H4 (cell line): ENCODE measurements at places on chromosomes 6 and 20. TPM values are rescaled to one million over a fixed set of nuclear protein-coding genes. Genes with fewer than 3 reads are reported as not detected.

SLC35D3 gene
- not detected in 2 replicates for total RNA-seq

GABRR1 gene
- not detected in 2 replicates for total RNA-seq

CAP2 gene
- 8.9 and 10.9 TPM in 2 replicates for total RNA-seq

NKAIN4 gene
- total RNA-seq = 0.78 TPM in 1 of 2 replicates, not detected in the other

PPP1R3D gene
- 1.2 and 2.8 TPM in 2 replicates for total RNA-seq

RBM24 gene
- total RNA-seq = 1.0 and 1.1 TPM in 2 replicates

VPS16 gene
- 26.3 and 30.7 TPM in 2 replicates for total RNA-seq

DNA sequence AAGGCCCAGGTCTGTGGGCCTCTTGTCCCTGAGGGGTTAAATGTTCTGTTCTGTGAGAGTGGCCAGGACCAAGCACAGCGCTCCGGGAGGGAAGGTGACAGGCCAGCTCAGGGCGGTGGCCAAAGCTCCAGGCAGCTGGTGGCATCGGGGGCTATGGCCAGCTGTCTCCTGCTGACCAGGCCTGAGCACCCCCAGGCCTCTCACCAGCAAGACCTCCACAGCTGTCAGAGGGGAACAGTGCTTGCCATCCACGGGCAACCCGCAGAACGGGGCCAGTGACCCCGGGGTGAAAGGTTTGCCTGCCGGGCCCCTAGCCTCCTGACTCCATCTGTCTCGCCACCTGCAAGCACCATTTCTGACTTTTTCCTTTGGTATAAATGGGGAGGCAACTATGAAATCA is 46.0 kb downstream of the EYA2 start:
- no peak for DNase-seq

DNA sequence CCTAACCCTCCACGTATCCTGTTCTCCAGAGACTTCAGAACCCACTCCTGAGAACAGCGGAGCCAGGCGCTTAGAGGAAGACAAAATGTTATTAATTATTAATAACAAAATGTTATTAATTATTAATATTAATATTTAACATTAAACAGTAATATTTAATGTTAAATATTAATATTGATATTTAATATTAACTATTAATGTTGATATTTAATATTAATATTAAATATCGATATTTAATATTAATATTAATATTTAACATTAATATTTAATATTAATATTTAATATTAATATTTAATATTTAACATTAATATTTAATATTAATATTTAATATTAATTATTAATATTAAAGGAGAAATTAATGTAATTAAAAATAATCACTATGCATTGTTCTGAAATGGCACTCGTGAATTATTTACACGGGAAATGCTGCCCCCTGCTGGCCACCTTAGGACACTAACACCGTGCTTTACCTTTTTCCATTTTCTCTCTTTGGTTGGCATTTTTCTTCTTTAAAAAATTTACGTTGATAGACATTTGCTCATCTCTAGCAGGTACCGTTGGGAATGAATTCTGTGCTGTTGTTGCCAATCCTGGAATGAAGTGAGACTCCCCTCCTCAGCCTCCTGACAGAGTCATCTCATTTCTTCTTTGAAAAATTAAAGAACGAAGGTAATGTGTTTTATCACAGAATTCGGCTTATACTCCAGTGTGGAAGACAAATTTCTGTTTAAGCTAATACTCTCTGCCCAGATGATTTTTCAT is 7.5 kb upstream of the GGTLC1 start:
- DNase-seq = no peak

DNA sequence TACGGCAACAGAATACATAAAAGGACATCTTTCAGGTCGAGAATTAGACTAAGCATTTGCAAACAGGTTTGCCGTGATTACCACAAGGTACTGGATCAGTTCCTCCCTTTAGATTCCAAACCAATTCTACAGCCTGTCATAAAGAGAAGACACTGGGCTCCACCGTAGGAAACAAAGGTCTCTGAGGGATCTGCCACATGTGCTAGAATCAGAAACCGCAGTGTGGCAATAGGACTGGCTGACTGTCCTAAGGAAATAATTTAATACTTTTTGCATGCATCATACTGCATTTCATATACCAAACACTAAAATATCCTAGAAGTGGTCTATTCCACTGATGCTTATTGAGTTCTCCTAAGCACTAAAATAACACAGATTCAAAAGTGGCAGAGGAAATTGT is 59.2 kb downstream of the POPDC3 start:
- no peak for DNase-seq

DNA sequence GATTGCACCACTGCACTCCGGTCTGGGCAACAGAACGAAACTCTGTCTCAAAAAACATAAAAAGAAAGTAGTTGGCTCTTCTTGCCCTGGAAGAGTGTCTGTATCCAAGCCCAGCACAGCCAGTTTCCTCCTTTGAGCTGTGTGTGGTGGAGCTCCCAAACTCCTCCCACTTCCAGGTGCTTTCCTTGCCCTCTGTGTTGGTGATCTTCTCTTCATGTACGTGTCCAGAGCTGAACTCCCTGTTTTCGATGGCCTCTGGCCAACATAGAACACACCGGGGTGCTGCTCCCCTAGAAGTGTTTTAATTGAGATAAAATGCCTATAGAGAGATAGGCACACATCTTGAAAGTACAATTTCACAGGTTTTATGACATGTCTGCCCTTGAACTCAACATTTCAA is 16.7 kb upstream of the SGK2 start:
- no peak for DNase-seq

GRCh38 chr20:4099905-4100675 is 84.7 kb upstream of the RNF24 start:
- DNase-seq = no peak

DNA sequence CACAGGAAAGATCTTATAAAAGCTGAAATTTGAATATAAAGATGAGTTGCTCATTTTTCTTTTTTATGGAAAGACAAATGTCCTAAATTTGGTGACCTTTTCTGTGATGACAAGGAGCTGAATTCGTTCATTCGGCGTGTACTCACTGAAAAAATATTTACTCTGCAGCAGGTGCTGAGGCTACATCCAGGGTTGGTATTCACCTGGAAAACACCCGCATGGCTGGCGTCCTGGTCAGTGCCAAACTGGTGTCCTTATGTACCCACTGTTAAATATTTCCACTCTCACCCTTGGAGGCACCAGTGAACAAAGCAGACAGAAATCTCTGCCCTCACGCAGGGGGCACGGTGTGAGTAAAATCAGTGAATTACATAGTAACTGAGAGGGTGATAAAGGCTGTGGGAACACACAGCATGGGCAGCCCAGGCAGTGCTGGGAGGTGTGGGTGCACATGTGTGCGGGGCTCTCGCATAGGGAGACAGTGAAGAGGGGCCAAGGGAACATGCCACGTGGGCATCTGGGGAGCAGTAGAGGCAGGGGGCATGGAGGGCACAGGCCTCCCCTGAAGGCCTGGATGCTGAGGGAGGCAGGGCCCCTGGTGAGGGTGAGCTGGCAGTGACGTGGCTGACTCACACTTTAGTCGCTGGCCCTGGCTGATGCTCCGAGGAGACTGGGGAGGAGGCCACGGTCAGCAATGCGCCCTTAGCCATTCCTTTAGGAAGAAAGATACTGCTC is 89.7 kb downstream of the INSM1 start:
- no peak for DNase-seq

DNA sequence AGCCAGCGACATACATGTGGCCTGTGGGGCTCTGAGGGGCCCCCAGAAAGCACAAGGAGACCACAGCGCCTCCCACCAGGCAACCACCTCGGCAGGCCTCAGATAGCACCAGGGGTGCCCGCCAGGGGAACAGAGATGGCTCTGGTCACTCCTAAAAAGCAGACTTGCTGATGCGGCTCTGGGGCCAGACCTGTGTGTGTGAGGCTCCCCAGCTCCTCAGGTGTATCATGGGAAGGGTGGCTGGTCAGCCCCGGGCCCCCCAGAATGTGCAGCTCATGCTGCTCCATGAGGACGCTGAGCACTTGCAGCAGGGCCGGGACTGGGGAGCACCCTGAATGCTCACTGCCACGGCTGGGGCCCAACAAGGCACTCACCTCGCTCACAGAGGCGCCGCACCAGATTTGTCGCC is 60.2 kb downstream of the PYGB start:
- DNase-seq = no peak

DNA sequence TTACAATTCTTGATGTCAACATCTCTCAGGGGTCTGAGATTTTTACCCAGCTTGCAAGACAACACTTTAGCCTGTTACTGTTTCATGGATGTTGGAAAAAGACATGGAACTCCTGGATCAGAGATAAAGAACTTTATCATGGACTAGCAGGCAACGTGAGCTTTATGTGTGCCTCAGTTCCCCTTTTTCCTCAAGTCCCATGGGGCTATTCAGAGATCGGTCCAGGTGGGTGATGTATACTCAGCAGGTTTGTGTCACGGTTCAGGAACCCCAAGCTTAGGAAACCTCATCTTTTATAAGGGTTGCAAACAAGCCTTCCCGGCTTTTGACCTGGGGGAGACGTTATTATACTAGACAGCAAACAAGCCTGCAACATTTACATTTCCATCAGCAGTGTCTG is 15.0 kb downstream of the AFG1L start:
- no peak for DNase-seq

DNA sequence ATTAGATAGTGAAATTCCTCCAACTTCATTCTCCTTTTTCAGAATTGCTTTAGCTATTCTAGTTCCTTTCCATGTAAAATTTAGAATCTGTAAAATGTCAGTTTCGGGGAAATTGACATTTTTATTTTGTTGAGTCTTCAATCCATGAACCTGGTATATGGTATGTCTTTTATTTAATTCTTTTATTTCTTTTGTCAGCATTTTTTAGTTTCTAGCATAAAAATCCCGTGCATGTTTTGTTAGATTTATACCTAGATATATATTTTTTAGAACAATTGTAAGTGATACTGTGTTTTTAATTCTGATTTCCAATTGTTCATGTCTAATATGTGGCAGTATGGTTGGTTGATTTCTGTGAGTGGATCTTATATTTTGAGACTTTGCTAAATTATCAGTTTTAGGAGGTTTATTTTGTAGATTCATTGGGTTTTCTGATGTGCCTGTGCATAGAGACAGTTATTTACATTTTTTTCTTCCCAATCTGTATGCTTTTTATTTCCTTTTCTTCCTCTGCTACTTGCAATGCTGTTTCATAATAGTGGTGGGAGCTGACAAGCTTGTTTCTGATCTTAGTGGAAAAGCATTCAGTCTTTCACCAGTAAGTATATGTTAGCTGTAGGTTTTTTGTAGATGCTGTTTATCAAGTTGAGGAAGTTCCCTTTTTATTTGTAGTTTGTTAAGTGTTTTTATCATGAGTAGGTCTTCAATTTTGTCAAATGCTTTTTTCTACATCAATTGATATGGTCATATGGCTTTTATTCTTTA is 13.7 kb downstream of the TAB2 start:
- no peak for DNase-seq

DNA sequence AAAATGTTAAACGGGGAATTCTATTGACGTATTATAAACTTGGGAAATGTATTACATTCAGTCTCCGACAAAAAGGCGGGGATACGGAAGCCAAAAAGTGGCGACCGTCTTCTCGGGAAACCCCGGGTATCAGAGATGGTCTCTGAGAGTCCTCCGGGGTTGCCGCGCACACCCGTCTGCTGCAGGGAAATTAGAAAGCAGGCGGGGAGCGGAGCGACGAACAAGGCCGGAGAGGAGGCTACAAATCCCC is 1.5 kb downstream of the SALL4 start:
- no peak for DNase-seq

DNA sequence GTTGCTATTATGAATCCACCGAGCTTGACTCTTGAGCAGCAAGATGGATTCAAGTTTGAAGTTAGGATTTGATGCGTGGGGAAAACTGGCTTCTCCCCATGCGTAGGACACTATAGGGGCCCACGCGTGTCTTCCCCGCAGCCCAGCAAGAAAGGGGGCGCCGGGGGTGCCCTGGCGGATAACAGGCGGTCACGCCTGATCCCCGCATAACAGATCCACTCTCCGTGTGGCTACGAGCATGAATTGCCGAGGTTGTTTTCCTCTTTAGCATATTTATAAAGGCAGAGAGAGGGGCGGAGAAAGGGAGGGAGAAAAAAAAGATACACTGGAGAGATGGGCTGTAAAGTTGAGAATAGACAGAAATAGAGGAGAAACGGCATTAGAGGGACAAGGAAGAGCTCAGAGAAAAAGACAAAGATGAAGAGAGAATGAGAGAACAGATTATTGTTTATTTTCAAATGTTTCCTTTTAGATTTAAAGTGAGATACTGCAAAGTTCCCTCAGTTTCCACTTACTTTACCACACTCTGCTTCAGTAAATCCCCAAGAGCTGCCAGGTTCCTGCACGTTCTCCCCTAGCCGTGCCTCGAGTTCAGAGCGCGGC is 32.0 kb downstream of the TFAP2A start:
- DNase-seq = no peak

DNA sequence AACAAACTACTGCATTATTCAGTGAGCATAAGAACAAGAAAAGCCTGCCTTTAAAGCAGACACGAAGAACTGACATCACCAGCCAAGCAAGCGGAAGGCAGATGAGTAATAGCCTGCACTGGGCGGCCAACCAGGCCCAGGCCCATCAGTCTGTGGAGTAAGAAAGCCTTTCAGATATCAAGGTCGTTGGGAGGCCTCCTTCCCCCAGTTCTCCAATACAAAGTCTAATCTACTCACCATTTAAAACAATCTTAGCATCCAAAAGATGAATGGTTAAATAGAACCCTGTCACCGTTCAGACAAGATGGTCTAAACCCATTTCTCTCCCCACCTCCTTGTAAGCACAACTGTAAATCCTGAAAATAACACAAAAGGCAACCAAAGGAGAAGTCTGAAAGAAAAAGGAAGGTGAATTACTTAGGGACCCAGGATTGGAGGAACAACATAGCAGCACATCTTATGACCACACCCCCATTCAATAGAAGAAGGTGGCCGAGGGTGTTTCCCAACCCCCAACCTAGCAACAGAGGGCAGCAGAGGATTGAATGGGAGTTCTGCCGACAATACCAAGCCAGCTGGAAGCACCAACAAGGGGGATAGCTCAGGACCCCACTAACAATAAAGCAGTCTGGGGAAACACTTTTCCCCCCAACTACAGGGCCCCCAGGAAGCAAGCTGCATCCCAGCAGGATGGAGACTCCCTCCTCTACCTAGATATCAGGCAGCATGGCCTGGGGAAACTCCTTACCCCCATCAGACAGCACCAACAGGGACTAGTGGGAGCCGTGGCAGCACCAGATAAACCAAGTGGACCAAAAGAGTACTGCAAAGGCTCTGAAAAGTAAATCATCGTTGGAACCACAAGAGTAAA is 67.9 kb downstream of the ZHX3 start:
- DNase-seq = peak; percentile 28

GRCh38 chr6:121222656-121223055 is 111.6 kb downstream of the TBC1D32 start:
- DNase-seq = no peak

GRCh38 chr20:6974838-6975237 is 207.4 kb downstream of the BMP2 start:
- no peak for DNase-seq

DNA sequence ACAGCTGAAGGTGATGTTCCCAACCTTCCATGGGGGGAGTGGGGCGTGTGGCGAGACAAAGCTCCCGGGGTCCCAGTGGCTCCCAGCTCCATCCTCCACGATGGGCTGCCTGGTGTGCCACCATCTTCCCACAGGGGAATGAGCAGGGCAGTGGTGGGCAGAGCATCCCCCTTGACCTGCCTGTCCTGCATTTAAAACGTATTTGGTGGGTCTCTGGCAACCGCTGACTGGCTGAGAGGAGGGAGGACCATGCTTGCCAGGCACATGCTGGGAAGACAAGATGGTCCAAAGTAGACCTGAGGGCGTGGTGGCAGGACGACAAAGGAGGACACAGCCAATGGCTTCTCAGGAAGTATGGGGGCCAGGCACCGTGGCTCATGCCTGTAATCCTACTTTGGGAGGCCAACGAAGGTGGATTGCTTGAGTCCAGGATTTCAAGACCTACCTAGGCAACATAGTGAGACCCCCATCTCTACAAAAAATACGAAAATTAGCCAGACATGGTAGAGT is 4.9 kb downstream of the TLDC2 start:
- no peak for DNase-seq
